Activated CD4-positive, CD25-positive, alpha-beta regulatory T cell (primary cell): ENCODE measurements at places on chromosomes 1 and 21.

- DNase-seq = no peak
These were observed 9.5 kb upstream of the YRDC start for GRCh38 chr1:37817481-37817880.

- no peak for DNase-seq
These were observed 182.6 kb downstream of the TGFB2 start for GRCh38 chr1:218527737-218528136.

DNA sequence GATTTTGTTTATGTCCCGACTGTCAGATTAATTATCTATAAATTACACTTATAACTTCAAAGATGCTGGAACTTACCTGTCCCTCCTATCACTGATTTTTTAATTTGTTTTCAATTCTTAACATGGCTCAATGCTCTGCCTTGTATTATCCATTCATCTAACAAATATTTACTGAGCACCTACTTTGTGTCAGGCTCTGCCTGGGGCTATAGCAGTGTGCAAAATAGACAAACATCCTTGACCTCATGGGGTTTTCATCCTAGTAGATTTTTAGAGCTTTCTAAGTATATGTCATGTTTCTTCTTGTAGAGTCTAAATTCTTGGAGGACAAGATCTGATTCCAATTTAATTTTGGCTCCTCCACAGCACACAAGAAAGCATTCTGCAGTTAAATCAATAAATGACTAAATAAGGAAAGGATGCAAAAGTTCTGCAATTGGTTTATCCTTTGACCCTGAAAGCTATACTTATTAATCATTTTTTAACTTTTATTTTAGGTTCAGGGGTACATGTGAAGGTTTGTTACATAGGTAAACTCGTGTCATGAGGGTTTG is 10.8 kb upstream of the SMYD2 start:
- no peak for DNase-seq

- no peak for DNase-seq
These were observed 795 bp downstream of the NGF start for GRCh38 chr1:115337276-115337632.

GRCh38 chr21:27816301-27816700 is 849.4 kb upstream of the ADAMTS5 start:
- no peak for DNase-seq
